HCT116 (cell line): ENCODE measurements at places on chromosomes 7 and 10.

DNA sequence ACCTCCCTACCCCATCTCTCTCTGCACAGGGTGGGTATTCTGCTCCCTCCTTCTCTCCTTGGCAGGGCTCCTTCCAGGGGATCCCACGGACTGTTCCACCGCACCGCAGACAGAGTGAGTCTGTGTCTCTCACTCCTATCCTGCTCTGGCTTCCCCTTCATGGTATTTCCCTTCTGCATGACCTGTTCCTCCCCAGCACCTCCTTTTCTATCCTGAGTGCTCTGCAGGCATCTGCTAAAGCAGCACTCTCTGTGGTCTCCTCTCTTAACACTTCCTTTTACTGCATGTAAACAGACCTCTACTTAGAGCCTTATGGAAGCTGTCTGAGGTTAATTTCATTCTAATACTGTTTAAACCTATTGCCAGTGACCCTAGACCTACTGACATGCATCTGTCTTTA is 171.5 kb downstream of the CCSER2 start:
- H3K36me3 ChIP-seq: no peaks in the 10 kb centered on the region
- H3K27ac ChIP-seq: no peak overlapping the region
- DNase-seq: no peak
- H3K27me3 ChIP-seq: no peaks in the 10 kb centered on the region

DNA sequence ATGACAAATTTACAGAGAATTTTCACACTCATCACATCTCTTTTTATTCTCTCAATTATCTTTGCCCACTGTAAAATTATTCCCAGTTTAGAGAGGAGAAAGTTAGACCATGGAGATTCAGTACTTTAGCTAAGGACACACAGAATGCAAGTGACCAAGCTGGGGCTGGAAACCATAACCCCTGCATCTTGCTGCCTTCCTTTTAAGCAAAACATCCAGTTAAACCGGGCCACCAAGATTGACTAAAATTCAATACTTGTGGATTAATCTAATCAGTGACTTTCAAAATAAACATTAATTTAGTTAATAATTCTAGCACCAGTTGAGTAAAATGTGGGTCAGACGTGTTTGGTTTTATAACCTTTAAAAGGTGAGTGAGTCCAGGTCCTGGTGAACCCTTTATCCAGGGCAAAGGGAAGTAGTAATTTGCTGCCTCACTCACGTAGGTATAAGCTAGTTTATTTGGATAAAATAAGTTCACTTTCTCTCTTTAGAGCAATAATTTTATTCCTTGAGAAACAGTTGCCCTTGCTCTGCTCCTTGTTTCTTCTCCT is 1.9 kb upstream of the CYP2C8 start:
- H3K4me1 ChIP-seq: no peaks in the 10 kb centered on the region
- no peak overlapping the region for H3K27ac ChIP-seq
- H3K4me3 ChIP-seq: no peak overlapping the region

DNA sequence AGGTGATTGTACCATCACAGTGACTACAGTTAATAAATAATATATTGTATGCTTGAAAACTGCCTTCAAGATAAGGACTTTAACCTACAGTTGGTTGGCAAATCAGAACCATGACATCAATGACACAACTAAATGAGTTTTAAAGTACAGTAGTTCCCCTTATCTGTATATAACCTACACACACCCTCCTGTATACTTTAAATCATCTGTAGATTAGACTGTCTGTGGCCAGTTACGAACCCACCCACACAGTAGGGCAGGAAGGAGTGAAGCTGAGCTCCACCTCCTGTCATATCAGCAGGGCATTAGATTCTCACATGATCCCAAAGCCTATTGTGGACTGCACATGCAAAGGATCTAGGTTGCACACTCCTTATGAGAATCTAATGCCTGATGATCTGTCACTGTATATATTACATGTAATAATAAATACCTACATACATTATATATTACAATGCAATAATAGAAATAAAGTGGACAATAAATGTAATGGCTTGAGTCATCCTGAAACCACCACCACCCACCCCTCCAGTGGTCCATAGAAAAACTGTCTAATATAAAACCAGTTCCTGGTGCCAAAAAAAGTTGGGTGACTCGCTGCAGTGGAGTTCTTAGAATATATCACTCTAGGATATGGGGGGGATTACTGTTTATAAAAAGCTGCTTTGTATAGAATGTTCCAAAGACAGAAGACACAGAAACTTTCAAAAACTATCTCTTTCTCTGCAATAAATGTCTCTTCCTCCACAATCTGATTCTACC is 5.6 kb downstream of the TPK1 start:
- no peak for DNase-seq
- H3K27ac ChIP-seq: no peak overlapping the region
- no peaks in the 10 kb centered on the region for H3K36me3 ChIP-seq
- 0 out of 2 replicates have a peak, but pooled peaks cover 5% of the 10 kb centered on the region for H3K4me1 ChIP-seq
- H3K27me3 ChIP-seq: no peaks in the 10 kb centered on the region

DNA sequence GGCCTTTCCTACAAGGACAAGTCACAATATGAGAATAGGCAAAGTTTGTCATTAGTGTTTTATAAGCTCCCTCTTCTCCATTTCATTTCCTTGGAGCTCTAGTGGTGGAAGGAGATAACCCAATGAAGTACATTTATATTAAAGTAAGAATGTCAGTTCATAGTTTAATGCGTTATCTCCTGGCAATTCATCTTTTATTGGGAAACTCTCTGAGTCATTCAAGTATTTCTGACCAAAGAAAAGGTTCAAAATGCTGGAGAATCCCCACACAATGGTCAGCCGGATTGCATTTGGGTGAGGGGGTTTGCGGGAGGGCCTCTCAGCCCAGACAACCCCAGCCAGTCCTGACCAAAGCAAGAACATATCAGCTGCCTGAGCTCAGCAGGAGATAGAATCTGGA is 321.5 kb upstream of the NRP1 start:
- no peak overlapping the region for H3K4me3 ChIP-seq
- H3K4me1 ChIP-seq: no peaks in the 10 kb centered on the region
- H3K27me3 ChIP-seq: no peaks in the 10 kb centered on the region

GRCh38 chr10:129612481-129613109 is 145.6 kb downstream of the MGMT start:
- no peak for DNase-seq
- H3K36me3 ChIP-seq: no peaks in the 10 kb centered on the region
- H3K4me3 ChIP-seq: no peak overlapping the region
- H3K27me3 ChIP-seq: no peaks in the 10 kb centered on the region
- H3K4me1 ChIP-seq: no peaks in the 10 kb centered on the region

DNA sequence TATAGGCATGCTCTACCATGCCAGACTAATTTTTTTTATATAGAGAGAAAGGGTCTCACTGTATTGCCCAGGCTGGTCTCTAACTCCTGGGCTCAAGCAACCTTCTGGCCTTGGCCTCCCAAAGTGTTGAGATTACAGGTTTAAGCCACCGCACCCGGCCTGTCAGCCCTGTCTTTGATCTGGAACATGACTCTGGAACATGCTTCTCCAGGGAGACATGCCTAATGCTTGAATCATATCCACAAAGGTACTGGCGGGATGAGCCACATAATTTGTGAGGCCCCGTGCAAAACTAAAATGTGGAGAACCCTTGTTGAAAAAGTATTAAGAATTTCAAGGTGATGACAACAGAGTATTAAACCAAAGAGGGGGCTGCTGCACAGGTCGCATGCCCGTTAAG is 282.8 kb downstream of the ARHGAP12 start:
- no peaks in the 10 kb centered on the region for H3K36me3 ChIP-seq
- H3K4me1 ChIP-seq: peaks cover 28% of the 10 kb centered on the region
- DNase-seq: peak; percentile 24
- H3K27ac ChIP-seq: no peak overlapping the region

GRCh38 chr10:117823980-117824379 is 222.8 kb downstream of the RAB11FIP2 start:
- H3K36me3 ChIP-seq: no peaks in the 10 kb centered on the region
- H3K4me1 ChIP-seq: no peaks in the 10 kb centered on the region
- no peak overlapping the region for H3K4me3 ChIP-seq
- peaks cover 36% of the 10 kb centered on the region; the same call in 1 of the 2 replicates for H3K27me3 ChIP-seq

DNA sequence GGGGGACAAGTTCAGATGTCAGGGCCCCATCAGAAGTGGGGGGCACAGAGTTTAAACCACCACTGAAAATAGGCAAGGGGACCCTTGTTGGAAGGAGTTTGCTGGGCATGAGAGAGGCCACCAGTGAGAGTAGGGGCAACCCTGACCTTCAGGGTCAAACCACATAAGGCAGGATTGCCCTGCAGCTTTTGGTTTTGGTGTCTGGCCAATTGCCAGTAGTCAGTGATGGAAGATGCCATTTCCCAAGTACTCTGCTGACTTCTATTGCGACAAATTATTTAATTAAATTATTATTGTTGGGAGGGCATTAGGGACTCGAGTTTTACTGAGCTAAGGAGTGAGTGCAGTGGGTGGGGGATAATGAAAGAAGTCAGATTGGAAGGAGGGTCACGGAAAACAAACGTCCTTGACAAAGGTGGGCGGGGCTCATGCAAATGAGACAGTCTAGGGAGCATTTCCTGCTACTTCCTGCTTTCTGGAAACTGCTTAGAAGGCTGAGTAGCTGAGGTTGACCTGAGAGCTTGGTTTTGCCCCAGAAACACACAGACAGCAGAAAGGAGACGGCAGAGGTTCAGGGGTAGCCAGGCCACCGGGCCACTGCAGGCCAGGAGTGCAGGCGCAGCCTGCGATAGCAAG is 74.2 kb upstream of the ANLN start:
- H3K27me3 ChIP-seq: no peaks in the 10 kb centered on the region
- no peak overlapping the region for H3K4me3 ChIP-seq
- H3K36me3 ChIP-seq: no peaks in the 10 kb centered on the region
- 0 out of 2 replicates have a peak, but pooled peaks cover 2% of the 10 kb centered on the region for H3K4me1 ChIP-seq
- H3K27ac ChIP-seq: no peak overlapping the region

DNA sequence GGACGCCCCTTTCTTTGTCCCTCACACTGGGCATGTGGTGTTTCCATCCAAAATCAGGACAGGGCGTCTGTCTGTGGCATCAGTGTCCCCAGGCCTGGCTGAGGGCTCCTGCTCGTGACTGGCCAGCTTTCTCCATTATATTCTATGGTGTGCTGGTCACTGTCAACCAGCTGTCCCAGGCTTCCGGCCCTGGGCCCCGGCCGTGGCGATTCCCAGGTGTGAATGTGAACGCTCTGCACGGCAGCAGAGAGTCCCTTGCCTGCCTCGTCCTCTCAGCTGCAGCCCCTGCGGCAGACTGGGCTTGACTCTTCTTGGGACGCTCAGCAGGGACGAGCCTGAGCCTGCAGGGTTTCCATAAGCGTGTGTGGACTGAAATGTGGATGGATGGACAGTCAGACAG is 5.9 kb upstream of the UTF1 start:
- H3K4me1 ChIP-seq: no peaks in the 10 kb centered on the region
- no peak overlapping the region for H3K4me3 ChIP-seq
- no peak for DNase-seq
- no peaks in the 10 kb centered on the region for H3K27me3 ChIP-seq
- H3K36me3 ChIP-seq: no peaks in the 10 kb centered on the region
- no peak overlapping the region for H3K27ac ChIP-seq

GRCh38 chr7:41771717-41772116 is 68.8 kb upstream of the INHBA start:
- H3K4me1 ChIP-seq: no peaks in the 10 kb centered on the region
- no peak overlapping the region for H3K4me3 ChIP-seq
- no peaks in the 10 kb centered on the region for H3K36me3 ChIP-seq
- DNase-seq: no peak

- H3K27me3 ChIP-seq: no peaks in the 10 kb centered on the region
- no peaks in the 10 kb centered on the region for H3K4me1 ChIP-seq
- no peak for DNase-seq
- no peak overlapping the region for H3K4me3 ChIP-seq
Measured at GRCh38 chr7:158394936-158395335, 192.7 kb downstream of the PTPRN2 start.

- no peak overlapping the region for H3K27ac ChIP-seq
- no peak for DNase-seq
- no peaks in the 10 kb centered on the region for H3K36me3 ChIP-seq
- H3K4me3 ChIP-seq: no peak overlapping the region
- no peaks in the 10 kb centered on the region for H3K4me1 ChIP-seq
Measured at GRCh38 chr10:2094171-2094570, 356.8 kb upstream of the ADARB2 start.

- H3K27me3 ChIP-seq: no peaks in the 10 kb centered on the region
- H3K4me3 ChIP-seq: no peak overlapping the region
- no peak overlapping the region for H3K27ac ChIP-seq
- H3K36me3 ChIP-seq: no peaks in the 10 kb centered on the region
- H3K4me1 ChIP-seq: no peaks in the 10 kb centered on the region
Measured at GRCh38 chr7:69374044-69374425, 224.2 kb upstream of the AUTS2 start.

- H3K4me3 ChIP-seq: no peak overlapping the region
- no peak for DNase-seq
- no peaks in the 10 kb centered on the region for H3K4me1 ChIP-seq
- no peak overlapping the region for H3K27ac ChIP-seq
Measured at GRCh38 chr10:51972733-51973346, 273.4 kb upstream of the CSTF2T start.

DNA sequence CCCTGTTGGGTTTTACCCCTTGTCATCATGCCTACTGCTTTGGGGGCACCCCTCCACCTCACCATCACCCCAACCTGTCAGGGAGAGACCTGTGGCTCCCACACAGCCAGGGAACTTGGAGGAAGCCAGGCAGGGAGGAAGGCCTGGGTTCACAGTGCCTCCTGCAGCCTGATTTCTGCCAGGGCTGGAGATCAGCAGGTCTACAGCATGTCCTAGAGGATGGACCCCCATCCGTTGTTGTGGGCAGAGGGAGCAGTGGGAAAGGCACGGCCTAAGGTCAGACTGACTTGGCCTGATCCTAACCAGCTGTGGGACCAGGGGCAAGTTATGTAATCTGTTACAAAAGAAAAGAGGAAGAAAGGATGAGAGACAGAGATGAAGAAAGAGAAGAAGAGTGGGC is 28.2 kb downstream of the ZCCHC24 start:
- no peak overlapping the region for H3K4me3 ChIP-seq
- no peaks in the 10 kb centered on the region for H3K4me1 ChIP-seq
- H3K27ac ChIP-seq: no peak overlapping the region
- H3K36me3 ChIP-seq: no peaks in the 10 kb centered on the region
- no peaks in the 10 kb centered on the region for H3K27me3 ChIP-seq

DNA sequence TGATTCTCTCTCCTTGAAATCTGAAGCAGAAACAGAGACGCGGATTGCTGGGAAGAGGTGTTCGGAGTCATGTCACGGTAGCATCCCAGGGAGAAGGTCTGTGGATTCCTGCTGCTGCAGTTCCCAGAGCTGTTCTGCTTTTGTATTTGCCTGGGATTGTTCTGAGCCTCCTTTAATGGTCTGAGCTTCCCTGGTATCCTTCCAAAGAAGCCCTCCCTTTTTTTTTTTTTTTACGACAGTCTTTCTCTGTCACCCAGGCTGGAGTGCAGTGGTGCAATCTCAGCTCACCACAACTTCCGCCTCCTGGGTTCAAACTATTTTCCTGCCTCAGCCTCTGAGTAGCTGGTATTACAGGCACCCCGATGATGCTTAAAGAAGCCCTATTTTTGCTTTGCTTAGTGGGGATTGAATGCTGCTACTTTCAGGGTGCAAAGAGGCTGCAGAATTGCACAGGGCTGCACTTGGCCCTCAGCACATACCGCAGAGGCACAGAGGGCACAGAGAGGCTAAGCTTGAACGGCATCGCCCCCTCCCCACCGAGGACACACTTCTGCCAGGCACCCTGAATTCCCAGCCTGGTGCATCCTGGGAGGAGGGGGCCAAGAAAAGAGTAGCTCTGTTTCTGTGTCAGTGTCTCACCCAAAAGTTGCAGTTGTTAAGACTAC is 208.6 kb upstream of the GALNT17 start:
- H3K27ac ChIP-seq: no peak overlapping the region
- H3K4me3 ChIP-seq: no peak overlapping the region
- no peaks in the 10 kb centered on the region for H3K27me3 ChIP-seq
- H3K36me3 ChIP-seq: no peaks in the 10 kb centered on the region

- peaks cover 18% of the 10 kb centered on the region for H3K4me1 ChIP-seq
- DNase-seq: no peak
- H3K27me3 ChIP-seq: no peaks in the 10 kb centered on the region
- H3K36me3 ChIP-seq: no peaks in the 10 kb centered on the region
- H3K27ac ChIP-seq: peak overlapping the region; percentile 62; the same call in 1 of the 2 replicates
- H3K4me3 ChIP-seq: no peak overlapping the region
Measured at GRCh38 chr10:52488606-52489485, 174.8 kb downstream of the DKK1 start.
